ENCODE measurements at places on chromosomes 2 and 18.

- no peaks in the 10 kb centered on the region for H3K4me1 ChIP-seq
- DNase-seq, result peak; percentile 4
- peaks cover 18% of the 10 kb centered on the region for H3K27me3 ChIP-seq
- H3K4me3 ChIP-seq, result no peak overlapping the region
- H3K27ac ChIP-seq, result no peak overlapping the region
- H3K36me3 ChIP-seq, result no peaks in the 10 kb centered on the region
These were observed 19.1 kb upstream of the GCFC2 start for GRCh38 chr2:75729861-75730260.

GRCh38 chr18:57218281-57218680 is 71.4 kb downstream of the BOD1L2 start:
- H3K36me3 ChIP-seq, result no peaks in the 10 kb centered on the region
- H3K4me1 ChIP-seq, result peaks cover 10% of the 10 kb centered on the region
- no peak for DNase-seq
- no peak overlapping the region for H3K27ac ChIP-seq
- peaks cover 3% of the 10 kb centered on the region for H3K27me3 ChIP-seq

- peak; percentile 37 for DNase-seq
- no peak overlapping the region for H3K4me3 ChIP-seq
- H3K36me3 ChIP-seq, result no peaks in the 10 kb centered on the region
- H3K4me1 ChIP-seq, result peaks cover 16% of the 10 kb centered on the region
These were observed 35.6 kb downstream of the TWIST2 start for GRCh38 chr2:238883421-238883901.

DNA sequence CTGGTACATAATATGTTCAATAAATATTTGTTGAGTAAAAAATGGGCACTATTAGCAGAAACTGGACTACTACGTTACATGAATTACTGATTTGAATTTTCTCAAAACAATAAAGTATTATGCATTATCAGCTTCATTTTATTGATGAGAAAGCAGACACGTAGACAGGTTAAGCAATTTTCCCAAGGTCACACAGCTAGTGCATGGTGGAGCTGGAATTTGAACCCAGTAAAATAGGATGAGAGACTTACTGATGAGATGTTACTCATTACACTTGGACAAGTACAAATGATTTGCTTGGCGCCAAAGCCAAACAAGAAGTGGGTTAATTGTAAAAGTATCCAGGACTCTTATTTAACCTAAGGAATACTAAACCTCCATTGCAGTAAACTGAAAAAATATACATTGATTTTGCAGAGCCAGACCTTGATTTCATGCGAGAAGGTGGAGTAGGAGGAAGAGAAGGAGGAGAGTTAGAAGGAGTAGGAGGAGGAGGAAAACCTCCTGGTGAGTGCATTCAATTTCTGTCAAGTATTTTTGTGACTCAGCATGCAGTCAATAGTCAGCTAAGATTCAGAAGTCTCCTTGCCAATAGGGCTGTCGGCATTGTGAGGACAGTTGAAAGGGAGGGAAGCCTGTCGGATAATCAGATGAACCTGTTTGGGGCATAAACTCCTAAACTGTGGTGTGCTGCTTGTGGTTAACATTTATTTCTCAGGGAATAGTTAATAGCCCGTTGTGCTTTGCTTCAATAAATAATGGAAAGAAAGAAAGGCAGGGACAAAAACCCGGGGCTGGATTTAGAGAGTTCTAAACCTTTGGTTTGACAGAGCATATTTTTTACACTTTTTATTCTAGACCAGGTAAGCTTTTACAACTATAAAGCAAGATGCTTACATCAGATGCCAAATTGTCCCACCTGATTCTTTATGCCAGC is 77.0 kb upstream of the TACR1 start:
- DNase-seq, result peak; percentile 37
- H3K4me3 ChIP-seq, result no peak overlapping the region
- no peaks in the 10 kb centered on the region for H3K4me1 ChIP-seq
- H3K27me3 ChIP-seq, result no peaks in the 10 kb centered on the region
- H3K36me3 ChIP-seq, result no peaks in the 10 kb centered on the region

DNA sequence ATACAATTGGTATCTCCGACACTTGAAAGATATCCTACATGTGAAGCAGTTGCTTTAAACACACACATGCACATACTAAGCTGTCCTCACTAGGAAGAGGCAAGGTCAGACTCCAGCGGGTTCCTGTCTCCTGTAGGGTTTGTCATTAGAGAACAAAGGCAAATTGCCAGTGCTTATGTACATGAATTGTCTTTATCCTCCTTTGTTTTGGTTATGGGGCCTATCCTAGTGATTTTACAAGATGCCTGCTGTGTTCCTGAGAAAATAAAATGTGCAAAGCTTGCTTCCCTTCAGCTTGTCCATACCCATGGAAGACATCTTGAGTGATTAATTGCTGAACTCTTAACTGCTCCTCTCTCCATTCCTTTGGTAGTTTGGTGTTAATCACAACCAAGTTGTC is 86.7 kb upstream of the SLC39A10 start:
- H3K27me3 ChIP-seq, result no peaks in the 10 kb centered on the region
- H3K4me3 ChIP-seq, result no peak overlapping the region
- no peaks in the 10 kb centered on the region for H3K36me3 ChIP-seq

- no peak overlapping the region for H3K4me3 ChIP-seq
- H3K27me3 ChIP-seq, result no peaks in the 10 kb centered on the region
- H3K27ac ChIP-seq, result peak overlapping the region; percentile 65
- peak; percentile 46 for DNase-seq
- no peaks in the 10 kb centered on the region for H3K36me3 ChIP-seq
These were observed 133.8 kb downstream of the ARL4C start for GRCh38 chr2:234363011-234363487.

- no peak overlapping the region for H3K27ac ChIP-seq
- peaks cover 21% of the 10 kb centered on the region for H3K4me1 ChIP-seq
- DNase-seq, result peak; percentile 46
- no peak overlapping the region for H3K4me3 ChIP-seq
- no peaks in the 10 kb centered on the region for H3K36me3 ChIP-seq
These were observed 109.7 kb upstream of the PKDCC start for GRCh38 chr2:41937921-41938708.

DNA sequence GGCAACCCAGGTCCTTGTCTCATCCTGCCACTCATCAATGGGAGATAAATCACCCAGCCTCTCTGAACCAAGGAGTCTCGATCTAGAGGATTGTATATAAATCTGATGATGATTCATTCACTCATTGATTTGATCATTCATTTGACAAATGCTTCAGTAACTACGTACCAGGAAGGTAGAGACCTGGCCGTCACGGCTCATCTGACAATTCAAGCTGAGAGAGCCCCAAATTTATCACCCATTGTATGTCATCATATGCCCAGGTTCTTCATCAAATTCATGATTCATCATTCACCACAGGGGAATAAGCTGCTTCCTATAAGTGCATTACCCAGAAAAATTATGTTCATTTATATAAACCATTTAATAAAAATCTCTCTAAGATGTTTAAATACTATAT is 116.9 kb downstream of the FAM161A start:
- H3K4me1 ChIP-seq, result no peaks in the 10 kb centered on the region
- H3K27me3 ChIP-seq, result no peaks in the 10 kb centered on the region
- no peaks in the 10 kb centered on the region for H3K36me3 ChIP-seq
- H3K4me3 ChIP-seq, result no peak overlapping the region
- no peak for DNase-seq

GRCh38 chr2:231709981-231710798 is 1.9 kb downstream of the PTMA start:
- peak; percentile 84 for DNase-seq
- H3K4me1 ChIP-seq, result peaks cover 42% of the 10 kb centered on the region
- H3K27ac ChIP-seq, result peak overlapping the region; percentile 60
- peak overlapping the region; percentile 85 for H3K4me3 ChIP-seq
- H3K36me3 ChIP-seq, result peaks cover 29% of the 10 kb centered on the region

- H3K4me3 ChIP-seq, result no peak overlapping the region
- no peaks in the 10 kb centered on the region for H3K4me1 ChIP-seq
- H3K27ac ChIP-seq, result no peak overlapping the region
- H3K36me3 ChIP-seq, result no peaks in the 10 kb centered on the region
- H3K27me3 ChIP-seq, result no peaks in the 10 kb centered on the region
These were observed 135.8 kb upstream of the FN1 start for GRCh38 chr2:215571689-215572088.

DNA sequence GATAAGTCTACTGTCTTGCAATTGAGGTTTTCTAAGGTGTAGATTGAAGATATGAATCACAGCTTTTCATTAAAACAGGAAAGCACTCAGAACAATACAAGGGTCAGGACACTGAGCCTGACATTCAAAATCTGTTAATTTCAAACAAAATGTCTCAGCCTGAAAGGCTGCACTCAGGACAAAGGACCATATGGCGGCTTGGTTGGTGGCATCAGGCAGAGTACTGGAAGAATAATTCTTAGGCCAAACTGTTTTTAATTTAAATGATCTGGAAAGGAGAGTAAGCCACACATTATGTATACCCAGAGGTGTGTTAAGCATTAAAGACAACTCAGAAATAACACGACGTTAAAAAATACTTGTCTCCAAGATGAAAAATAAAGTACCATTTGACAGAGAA is 85.9 kb downstream of the SKA1 start:
- no peak overlapping the region for H3K27ac ChIP-seq
- no peak overlapping the region for H3K4me3 ChIP-seq
- no peaks in the 10 kb centered on the region for H3K36me3 ChIP-seq
- DNase-seq, result no peak
- H3K4me1 ChIP-seq, result no peaks in the 10 kb centered on the region

- no peak overlapping the region for H3K27ac ChIP-seq
- no peak for DNase-seq
- H3K4me1 ChIP-seq, result peaks cover 24% of the 10 kb centered on the region
- H3K36me3 ChIP-seq, result no peaks in the 10 kb centered on the region
- no peak overlapping the region for H3K4me3 ChIP-seq
These were observed 57.3 kb upstream of the SP3 start for GRCh38 chr2:174022431-174022830.

DNA sequence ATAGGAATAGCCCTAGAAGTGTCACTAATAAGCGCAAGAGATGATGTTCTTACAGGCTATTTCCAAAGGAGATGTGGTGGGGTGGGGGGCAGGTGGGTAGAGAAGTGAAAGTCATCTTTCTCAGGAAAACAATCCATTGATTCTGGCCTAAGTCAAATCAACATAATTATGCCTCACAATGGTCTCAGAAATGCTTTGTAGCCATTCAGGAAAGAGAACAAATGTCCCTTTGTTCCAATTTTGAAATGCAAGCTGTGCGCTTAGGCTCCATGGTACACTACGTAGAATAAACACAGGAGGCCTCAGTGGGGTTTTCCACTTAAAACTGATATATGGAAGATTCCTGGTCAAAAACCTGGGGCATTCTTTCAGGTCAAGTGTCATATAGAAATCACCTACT is 529.9 kb upstream of the KLHL29 start:
- DNase-seq, result no peak
- no peaks in the 10 kb centered on the region for H3K4me1 ChIP-seq
- H3K27me3 ChIP-seq, result no peaks in the 10 kb centered on the region
- no peaks in the 10 kb centered on the region for H3K36me3 ChIP-seq

- H3K27me3 ChIP-seq, result no peaks in the 10 kb centered on the region
- H3K4me1 ChIP-seq, result no peaks in the 10 kb centered on the region
- H3K36me3 ChIP-seq, result peaks cover 61% of the 10 kb centered on the region
- DNase-seq, result no peak
These were observed 115.0 kb upstream of the CDCA7 start for GRCh38 chr2:173239644-173240043.

- no peaks in the 10 kb centered on the region for H3K27me3 ChIP-seq
- no peak overlapping the region for H3K27ac ChIP-seq
- no peak overlapping the region for H3K4me3 ChIP-seq
- DNase-seq, result peak; percentile 10
- no peaks in the 10 kb centered on the region for H3K4me1 ChIP-seq
- no peaks in the 10 kb centered on the region for H3K36me3 ChIP-seq
These were observed 30.2 kb downstream of the NYAP2 start for GRCh38 chr2:225429717-225430116.

- H3K36me3 ChIP-seq, result no peaks in the 10 kb centered on the region
- no peaks in the 10 kb centered on the region for H3K4me1 ChIP-seq
- no peak overlapping the region for H3K4me3 ChIP-seq
- DNase-seq, result no peak
- no peaks in the 10 kb centered on the region for H3K27me3 ChIP-seq
- H3K27ac ChIP-seq, result no peak overlapping the region
These were observed 2186.3 kb upstream of the CELF4 start for GRCh38 chr18:39751921-39752320.

DNA sequence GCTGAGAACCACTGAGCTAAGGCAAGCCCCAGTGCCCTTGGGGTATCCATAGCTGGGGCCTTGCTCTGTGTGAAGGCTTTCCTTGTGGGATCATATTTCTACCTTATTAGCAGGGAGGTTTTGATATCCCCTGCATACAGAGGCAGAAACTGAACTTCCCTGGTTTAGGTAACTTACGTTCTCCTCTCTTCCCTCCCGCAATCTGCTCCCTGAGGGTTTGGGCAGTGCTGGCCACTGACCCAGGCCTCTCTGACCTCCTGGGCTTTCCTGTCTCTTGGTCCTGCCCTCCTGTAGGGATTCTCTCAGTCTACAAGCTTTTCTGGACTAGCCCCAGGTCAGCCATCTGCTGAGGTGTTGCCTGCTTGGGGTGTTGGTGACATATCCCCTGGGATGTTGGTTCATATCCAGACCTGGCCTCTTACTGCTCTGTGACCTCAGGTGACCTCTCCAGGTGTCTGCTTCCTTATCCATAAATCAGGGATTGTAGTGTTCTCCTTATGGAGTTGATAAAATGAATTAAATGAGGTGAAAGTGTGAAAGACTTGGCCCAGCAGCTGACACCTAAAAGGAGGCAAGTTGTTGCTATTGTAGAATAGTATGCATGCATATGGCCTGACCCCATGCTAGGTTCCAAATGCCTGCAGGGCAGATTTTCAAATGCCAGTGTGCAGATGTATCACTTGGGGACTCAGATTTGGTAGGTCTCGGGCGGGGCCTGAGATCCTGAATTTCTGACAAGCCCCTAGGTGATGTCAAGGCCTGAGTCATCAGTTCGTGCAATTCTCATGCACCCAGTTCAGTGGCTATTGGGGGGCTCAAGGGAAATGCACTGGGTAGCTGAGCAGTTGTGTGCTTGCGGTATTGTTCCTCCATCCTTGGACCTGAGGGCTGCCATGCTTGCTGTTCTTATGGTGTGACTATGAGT is 106.6 kb downstream of the FHOD3 start:
- no peaks in the 10 kb centered on the region for H3K27me3 ChIP-seq
- H3K36me3 ChIP-seq, result peaks cover 12% of the 10 kb centered on the region
- H3K27ac ChIP-seq, result no peak overlapping the region
- peaks cover 7% of the 10 kb centered on the region for H3K4me1 ChIP-seq
- no peak overlapping the region for H3K4me3 ChIP-seq

- peak; percentile 58 for DNase-seq
- peak overlapping the region; percentile 10 for H3K27ac ChIP-seq
- H3K4me3 ChIP-seq, result no peak overlapping the region
- peaks cover 23% of the 10 kb centered on the region for H3K4me1 ChIP-seq
These were observed 14.6 kb upstream of the LAPTM4A start for GRCh38 chr2:20065885-20066602.

GRCh38 chr2:98926601-98927000 is 9.4 kb downstream of the CRACDL start:
- H3K27ac ChIP-seq, result no peak overlapping the region
- peaks cover 6% of the 10 kb centered on the region for H3K4me1 ChIP-seq
- H3K27me3 ChIP-seq, result peaks cover 19% of the 10 kb centered on the region
- H3K4me3 ChIP-seq, result no peak overlapping the region
- H3K36me3 ChIP-seq, result no peaks in the 10 kb centered on the region

GRCh38 chr2:143841935-143842334 is 678.0 kb downstream of the ZEB2 start:
- no peak overlapping the region for H3K27ac ChIP-seq
- no peaks in the 10 kb centered on the region for H3K4me1 ChIP-seq
- no peaks in the 10 kb centered on the region for H3K36me3 ChIP-seq
- no peaks in the 10 kb centered on the region for H3K27me3 ChIP-seq
- peak; percentile 12 for DNase-seq
